Stimulated activated CD8-positive, alpha-beta memory T cell treated with anti-CD3 and anti-CD28 coated beads, Interleukin-4, amount 100 ng/mL, for 24 hours (primary cell): ENCODE measurements at places on chromosomes 6 and 20.

DNA sequence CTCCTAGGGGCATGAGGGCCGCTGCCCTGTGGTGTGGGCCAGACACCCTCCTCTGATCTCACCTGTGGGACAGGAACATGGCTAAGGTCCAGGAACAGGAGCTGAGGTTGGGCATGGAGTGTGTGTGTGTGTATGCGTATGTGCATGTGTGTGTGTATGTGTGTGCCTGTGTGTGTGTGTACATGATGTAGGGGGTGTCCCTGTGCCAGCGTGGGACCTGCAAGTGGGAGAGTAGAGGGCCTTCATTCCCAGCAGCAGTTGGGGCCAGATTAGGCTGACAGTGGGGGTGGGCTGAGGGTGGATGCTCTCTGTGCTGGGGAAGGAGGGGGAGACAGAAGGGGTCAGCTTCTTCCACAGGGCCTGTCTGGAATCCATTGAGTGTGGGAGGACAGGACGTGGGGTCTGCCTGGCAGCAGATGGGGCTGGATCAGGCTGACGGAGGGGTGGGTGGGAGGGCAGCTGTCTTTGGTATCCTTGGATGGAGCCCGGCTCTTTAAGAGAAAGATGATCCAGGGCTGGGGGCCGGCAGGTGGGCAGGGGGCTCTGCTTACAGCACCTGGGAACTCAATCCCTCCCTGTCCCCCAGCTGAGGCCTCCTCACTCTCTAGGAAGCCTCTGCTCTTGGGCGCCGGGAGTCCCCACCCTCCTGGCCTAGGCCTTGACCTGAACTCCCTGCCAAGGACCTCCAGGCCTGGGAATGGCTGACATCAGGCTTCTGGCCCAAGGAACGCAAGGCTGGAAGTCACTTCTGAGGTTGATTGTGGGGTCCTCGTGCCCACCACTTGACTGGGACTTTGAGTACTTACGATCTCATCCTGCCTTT lies 44.0 kb downstream of the SPDEF start:
- no peak for DNase-seq

- no peak for DNase-seq
These were observed 14.2 kb upstream of the FAM162B start for GRCh38 chr6:116779573-116780164.

DNA sequence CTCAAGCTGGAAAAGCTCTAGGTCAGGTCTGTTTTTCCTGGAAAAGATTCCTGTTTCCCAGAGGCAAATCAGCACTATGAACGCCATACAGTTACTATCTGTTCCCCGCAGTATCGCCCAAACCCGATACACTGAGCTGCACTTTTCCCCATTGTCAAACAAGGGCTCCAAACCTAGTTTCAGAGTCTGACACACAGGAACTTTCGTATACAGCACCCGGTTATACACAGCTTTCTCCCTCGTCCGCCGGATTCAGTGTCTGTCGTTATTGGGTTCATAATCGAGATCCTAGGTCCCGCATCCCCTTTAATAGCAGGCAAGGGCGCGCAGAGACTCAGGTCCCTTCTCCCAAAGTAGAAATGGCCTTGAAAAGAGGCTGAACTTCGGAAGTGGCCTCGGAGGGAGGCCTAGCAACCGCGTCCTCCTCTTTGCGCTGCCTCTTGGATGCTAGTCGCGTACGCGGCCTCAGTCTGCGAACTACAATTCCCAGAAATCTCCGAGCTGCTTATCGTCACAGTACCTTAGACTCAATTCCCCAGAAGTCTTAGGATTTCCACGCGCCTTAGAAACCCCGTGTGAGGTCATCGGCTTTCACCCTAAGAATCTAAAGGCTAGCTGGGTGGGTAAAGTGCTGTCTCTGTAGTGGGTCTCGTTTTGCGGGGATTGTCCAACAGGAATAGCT lies 34.2 kb downstream of the ZNF391 start:
- DNase-seq = no peak

- no peak for DNase-seq
These were observed 7.4 kb upstream of the SLC52A3 start for GRCh38 chr20:775679-776135.

GRCh38 chr6:27019651-27020552 lies 227.6 kb upstream of the PRSS16 start:
- peak; percentile 41 for DNase-seq

DNA sequence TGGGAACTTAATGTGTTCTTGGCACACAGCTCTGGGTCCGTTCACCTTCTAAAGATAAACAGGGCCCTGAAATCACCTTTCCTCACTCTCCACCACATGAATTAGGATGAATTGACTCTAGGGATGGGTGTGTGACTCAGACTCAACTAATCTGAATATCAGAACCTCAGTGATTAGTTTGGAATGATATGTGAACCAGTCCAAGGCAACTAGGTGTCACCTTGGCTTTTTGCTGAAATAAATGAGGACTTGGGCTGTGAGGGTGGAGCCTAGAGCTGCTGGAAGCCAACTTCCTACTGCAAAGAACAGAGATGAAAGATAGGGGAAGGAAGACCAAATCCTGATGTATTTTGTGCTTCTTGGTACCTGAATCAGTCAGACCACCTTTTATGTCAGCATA lies 132.0 kb upstream of the RNF24 start:
- no peak for DNase-seq

GRCh38 chr20:42978184-42978974 lies 211.3 kb downstream of the PTPRT start:
- DNase-seq = no peak

DNA sequence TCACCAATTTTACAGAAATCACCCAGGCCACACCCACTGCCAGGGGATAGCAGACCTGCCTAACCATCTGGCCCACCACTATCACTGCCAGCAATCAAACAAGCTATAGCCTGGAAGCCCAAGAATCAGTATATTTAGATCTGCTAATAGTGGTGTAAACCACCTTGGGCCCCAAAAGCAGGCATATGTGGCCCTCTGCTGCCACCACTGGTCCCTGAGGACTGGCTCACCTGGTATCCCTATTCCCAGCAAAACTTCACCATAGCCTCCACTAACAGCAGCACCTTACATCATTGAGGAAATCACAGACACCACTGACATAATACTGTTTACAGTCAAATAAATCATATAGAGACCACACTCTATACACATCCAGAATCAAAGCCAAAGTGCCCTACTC lies 880.4 kb upstream of the MAN1A1 start:
- no peak for DNase-seq

DNA sequence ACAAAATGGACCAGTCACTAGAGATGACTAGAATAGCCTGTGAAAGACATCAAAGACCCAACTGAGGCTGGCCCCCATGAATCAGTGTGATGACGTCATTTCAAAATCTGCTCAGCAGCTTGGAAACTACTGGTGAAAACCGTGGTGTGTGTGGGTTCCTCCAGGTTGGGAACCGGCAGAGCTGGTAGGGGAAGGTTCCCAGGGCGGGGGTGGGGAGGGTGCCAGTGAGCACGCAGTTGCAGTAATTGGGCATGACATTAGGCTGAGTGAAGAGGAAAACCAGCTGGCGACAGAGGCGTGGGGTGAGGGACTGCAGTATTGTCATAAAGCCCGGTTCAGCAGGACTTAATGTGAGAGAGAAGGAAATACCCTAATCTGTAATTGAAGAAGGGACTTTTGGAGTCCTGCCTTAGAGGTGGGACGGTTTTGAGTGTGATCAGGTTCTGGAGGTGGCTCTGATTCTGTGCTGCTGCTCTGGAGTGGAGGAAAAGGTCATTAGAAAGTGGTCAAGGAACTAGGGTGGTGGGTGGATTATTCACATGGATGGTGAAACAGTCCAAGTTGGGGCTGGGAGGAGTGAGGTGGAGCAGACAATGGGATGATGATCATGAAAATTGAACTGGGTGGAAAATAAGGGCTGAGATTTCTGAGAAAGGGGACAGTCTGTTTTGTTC lies 52.0 kb upstream of the MTHFD1L start:
- peak; percentile 28 for DNase-seq
